Stimulated activated naive CD8-positive, alpha-beta T cell treated with anti-CD3 and anti-CD28 coated beads, Interleukin-15, Interleukin-2, amounts not matched to agents 100 U/mL and 50 U/mL, for 24 hours (primary cell): ENCODE measurements at places on chromosomes 16 and 17.

DNA sequence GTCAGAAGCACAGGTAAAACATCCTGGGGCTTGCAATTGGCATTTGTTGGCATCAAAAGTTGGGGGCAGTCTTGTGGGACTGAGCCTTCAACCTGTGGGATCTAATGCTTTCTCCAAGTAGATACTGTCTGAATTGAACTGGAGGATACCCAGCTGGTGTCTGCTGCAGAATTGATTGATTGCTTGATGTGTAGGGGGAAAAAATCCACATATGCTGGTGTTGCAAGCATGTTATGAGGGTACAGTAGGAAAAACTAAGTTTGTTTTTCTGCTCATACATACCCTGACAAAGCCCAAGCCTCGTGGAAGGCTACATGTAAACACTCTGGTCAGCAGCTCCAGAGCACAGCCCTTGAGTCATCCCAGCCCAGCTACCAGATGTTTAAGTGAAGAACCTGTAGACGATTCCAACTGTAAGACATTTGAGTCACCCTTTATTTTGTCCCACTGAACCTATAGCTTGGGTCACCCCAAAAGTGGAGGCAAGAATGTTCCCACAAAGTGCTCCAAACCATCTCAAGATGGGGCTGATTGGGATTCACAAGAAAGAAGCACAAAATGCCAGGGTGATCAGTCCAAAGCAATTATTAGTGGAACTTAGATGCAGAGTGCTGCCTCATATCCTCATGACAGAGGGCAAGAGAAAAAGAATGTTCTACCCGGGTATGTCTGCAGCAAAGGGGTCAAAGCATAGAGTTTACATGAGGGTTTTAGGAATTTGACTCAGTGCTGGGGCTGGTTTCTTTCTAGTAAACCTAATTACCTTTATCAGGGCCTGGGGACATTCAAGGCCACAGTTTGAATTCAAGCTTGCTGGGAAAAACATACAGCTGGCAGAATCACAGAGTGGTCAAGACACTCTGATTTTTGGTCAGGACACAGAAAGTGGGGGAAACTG, 9.6 kb upstream of the APPBP2 start:
- no peak for DNase-seq

GRCh38 chr17:77796176-77796860, 162.2 kb upstream of the TNRC6C start:
- DNase-seq = no peak

GRCh38 chr17:52064791-52065211, 93.7 kb downstream of the CA10 start:
- DNase-seq = no peak

GRCh38 chr16:1091992-1092552, 4.0 kb downstream of the C1QTNF8 start:
- no peak for DNase-seq

GRCh38 chr16:522320-523096, 5.0 kb upstream of the CAPN15 start:
- DNase-seq = no peak
